ENCODE measurements at places on chromosomes 1 and 21.
A peak's percentile ranks its signal among the peaks of the same experiment; 100 is the strongest.

DNA sequence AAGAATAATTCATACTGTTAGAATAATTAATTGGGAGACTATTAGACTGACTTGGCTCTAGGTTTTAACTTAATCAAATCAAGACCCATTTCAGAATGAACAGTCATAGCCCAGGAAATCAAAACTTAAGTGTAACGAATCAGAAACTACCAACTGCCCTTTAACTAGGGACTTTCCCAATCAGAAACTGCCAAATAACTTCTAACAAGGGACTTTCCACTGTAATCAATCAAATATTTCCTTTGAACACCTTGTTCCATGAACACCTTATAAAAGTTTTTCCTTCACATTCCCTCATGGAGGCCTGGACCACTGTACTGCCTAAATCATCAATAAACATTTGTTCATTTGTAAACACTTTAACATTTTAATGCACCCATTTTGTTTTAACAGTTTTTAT lies 1054.7 kb upstream of the TMPRSS15 start:
- no peak for DNase-seq

- DNase-seq: no peak
These were observed 807.4 kb upstream of the ADGRL2 start for GRCh38 chr1:80993154-80993980.

DNA sequence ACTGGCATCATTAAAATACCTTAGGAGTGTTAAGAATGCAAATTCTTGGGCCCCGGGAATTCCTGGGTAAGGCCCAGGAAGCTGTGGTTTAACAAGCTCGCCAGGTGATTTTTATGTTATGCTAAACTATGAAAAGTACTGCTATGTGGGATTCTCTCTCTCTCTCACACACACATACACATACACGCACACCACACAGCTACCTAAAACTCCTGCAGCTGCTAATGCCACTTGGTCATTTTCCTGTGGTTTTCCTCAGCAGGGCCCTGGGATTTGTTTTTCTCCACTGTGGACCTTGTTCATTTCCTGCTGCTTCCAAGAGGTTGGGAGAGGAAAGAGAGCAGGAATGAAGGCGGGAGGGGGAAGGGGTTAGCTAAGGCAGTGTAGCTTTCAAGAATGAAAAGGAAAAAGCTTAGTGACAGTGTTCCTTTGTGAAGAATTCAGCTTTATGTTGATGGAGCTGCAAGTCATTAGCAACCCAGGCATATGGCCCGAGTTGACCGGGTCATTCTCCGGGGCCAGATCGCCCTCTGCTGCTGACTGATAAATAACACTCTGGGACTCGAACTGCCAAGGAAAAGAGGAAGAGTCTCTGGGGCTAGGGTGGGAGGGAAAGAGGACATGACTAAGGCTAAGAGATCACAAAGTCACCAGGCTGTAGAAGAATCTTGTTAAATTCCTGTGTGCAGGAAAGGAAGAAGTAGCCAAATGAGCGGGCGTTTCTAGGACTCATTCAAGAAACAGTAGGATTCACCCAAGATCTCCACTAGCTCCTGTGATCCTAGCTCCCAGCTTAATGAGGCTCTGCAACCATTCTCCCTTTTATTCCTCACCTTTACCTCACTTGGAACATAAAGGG lies 30.5 kb upstream of the LRIG2 start:
- no peak for DNase-seq

DNA sequence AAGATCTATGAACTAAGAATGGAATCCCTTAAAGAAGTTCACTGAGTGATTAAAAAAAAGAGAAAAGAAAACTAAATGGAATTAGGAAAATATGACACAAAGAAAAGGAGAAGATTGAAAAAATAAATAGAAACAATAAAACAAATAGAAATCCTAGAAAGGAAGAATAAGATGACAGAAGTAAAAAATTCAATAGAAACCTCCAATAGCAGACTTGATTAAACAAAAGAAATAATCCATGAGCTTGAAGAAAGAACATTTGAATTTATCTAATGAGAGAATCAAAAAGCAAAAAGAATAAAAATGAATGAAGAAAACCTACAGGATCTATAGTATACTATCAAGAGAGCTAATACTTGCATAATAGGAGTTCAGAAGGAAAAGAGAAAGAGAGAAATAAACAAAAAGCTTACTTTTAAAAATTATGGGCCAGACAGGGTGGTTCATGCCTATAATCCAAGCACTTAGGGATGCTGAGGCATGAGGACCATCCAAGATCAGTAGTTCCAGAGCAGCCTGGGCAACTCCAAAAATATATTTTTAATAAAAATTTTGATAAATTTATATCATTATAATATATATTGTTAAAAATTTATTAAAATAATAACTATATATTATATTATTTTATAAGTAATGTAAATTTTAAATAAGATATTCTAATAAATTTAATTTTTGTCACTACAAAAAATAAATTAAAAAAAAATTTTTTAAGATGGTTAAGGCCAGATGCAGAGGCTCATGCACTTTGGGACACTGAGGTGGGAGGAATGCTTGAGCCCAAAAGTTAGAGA lies 9.4 kb upstream of the VN1R5 start:
- no peak for DNase-seq

DNA sequence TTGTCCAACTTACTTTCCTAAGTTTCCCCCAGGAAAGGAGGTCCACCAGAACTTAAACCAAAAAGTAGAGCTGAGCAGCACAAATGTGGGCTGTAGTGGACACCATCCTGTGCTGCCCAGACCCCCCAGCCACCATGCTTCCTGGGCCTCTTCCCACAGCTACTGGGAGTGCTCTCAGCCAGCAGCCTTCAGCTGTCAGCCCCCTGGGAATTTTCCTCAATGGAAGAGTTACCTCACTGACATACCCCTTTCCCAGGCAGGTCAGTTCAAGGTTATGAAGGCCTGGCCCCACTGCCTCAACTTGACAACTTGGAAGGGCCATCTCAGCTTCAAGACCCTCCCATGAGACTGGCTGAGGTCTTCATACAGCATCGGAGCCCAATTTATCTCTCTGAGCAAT lies 47.7 kb downstream of the CDCP2 start:
- DNase-seq: no peak

DNA sequence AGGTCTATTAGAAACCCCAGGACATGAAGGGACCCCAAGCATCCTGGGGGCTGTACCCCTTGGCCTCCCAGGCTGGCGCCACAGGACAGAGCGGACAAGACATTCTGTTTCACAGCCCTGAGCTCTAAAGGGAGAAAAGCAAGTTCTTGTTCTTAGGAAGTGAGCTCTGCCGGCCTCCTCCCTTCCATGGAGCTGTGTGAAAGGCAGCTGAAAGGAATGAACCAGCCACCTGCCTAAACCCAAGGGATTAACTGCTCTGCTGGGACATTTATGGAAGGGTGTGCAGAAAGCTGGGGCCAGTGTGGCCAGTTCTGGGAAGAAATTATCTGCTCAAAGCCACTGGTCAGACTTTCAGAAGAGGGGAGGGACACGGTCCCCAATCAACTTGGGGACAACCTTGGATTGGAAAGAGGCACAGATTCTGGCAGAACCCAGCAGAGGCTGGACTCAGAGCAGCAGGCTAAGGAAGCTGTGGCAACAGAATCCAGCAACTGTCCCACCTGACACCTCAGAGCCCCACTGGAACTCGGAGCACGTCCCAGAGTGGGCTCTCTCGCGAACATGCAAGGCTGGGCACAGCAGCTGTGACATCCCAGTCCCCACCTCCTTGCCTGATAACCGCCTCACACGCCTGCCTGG lies 2.1 kb downstream of the KLHL21 start:
- no peak for DNase-seq

- DNase-seq: no peak
These were observed 43.4 kb downstream of the VANGL1 start for GRCh38 chr1:115685029-115685705.

DNA sequence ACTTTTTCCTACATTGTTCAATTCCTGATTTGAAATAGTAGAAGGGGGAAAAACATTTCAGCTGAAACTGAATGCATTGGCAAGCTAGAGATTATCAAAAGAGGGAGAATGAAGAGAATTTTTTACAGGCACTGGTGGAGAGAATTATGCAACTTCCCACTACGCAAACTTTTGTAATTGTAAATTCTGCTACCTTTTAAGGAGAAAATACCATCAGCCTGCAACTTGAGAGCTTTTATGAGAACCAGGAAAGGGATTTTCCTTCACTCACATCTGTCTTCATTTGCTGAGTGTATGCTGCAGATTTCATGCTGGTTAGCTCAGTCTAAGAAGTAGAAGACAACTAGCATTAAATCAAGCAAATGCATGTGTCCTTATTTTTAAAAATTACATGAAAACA lies 43.7 kb downstream of the ADAMTS1 start:
- no peak for DNase-seq

DNA sequence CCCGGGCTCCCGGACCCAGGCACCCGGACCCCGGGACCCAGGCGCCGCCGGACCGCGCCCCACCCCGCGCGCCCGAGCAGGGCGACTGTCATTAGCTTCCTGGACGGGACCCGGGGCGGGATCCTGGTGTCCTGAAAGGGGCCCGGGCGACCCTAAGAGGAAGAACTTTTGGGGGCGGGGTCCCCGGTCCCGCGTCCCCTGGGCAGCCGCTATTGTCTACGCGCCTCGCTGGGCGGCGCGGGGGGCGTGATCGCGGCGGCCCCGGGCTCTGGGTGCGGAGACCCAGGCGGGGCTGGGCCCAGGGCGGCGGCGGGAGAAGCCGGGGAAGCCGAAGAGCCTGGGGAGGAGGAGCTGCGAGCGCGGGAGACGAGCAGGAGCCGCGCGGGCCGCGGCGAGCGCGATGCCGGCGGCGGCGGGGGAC lies 465 bp downstream of the HUNK start:
- no peak for DNase-seq

DNA sequence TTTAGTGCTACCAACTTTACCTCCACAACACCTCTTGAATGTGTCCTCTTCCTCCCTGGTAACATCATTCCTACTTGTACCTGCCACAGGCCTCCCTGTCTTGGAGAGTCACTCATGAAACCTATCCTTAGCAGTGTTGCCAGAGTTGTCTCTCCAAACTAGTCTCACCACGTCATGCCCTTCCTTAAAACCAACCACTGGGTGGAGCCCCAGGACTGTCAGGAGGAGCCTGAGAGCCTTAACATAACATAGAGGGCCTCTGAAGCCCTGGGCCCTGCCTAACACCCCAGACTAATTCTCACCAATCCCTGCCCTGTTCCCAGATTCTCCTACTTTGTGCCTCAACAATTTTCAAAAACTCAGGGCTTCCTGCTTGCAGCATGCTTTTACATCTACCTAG lies 65.3 kb downstream of the ZNF697 start:
- no peak for DNase-seq

GRCh38 chr1:182897696-182898095 lies 55.3 kb downstream of the SHCBP1L start:
- no peak for DNase-seq

- DNase-seq: peak; percentile 32
These were observed at the start of gene ILDR2 for GRCh38 chr1:166975361-166976129. ILDR2 (minus strand) TSS chr1:166975540; CDS start chr1:166975268, 272 bp downstream.

DNA sequence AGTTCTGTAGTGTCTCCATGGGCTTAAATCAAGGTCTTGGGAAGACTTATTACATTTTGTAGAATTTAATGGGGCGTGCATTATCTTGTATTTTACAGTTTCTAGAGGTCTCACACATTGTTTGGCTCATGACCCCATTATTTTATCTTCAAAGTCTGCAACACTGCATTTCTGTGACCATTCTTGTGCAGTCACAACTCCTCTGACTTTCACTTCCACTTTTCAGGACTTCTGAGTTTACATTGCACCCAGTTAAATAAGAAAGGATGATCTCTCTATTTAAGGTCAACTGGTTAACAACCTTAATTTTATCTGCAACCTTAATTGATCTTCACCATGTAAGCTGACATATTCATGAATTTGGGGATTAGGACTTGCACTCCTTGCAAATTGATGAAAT lies 1186.6 kb downstream of the MRPL39 start:
- no peak for DNase-seq

DNA sequence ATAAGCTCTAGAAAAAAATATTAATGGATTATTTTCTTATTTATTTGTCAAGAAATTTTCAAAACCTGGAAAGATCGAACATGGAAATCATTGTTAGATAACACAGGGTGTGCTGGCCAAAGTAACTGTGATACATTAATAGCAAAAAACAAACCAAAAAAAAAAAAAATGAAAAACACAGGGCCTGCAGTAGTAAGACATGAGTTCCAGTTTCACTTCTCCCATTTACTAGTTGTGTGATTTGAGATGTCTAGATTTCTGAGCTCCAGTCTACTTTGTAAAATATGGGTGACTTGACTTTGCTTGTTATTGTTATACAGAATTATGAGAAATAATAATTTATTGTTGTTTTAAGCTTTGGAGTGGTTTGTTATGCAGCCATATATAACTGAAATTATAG lies 13.6 kb downstream of the FAM177B start:
- no peak for DNase-seq

DNA sequence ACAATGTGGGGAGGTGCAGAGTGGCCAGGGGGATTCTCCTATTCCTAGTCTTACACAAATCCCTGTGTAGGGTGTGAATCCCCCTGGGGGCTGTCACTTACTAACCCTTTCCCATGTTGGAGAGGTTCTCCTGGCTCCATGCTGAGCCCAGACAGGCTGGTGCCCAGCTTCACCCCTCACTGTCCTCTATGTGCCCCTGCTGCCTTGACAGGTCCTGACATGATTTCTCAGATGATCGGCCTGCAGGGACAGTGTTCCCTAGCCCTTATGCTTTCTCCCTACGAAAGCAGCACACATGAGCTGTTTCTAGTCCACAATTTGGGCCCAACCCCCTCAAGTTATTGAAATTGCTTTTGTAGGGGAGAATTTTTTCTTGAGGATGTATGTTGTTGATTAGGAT lies 68.9 kb upstream of the FAM78B start:
- DNase-seq: no peak

Measured in T-helper 17 cell (primary cell).